ENCODE measurements at places on chromosomes 3 and 15.

DNA sequence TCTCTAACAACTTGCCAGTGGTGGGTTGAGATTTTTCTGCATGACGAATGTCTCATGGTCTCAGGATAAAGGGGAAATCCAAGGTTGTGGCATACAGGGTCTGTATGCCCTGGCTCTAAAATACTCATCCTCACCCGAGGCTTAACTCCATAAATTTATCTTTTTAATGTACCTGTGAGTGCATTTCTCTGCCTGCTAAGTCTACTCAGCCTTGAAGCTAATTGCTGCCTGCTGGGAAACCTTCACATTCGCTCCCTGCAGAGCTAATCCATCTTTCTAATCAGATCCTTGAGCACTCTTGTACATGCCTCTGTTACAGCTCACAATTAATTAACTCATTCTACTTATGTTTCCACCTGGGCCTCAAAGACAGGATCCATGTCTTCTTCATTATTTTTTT is 93.8 kb downstream of the CMSS1 start:
- no peak overlapping the region for H3K4me3 ChIP-seq
- H3K4me1 ChIP-seq, result peaks cover 1% of the 10 kb centered on the region
- DNase-seq, result no peak
- H3K27ac ChIP-seq, result no peak overlapping the region

DNA sequence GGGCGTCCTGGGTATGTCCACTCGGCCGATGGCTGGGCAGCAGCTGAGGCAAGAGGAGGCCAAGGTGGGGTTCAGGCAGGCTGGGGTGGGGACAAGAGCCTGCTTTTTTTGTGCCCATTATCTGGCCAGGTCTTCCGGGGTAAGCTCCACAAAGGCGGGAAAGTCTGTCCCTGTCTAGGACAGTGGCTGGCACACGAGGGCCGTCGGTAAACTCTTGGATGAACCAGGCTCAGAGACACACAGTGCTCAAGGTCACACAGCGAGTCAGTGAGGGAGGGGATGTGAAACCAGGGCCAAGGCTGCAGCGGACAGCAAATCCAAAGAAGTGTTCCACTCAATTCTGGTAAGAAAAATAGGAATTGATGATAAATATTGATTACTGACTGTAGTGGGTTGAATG is 2.9 kb downstream of the DNAJB8 start:
- H3K4me3 ChIP-seq, result no peak overlapping the region
- no peak overlapping the region for H3K27ac ChIP-seq
- peaks cover 3% of the 10 kb centered on the region for H3K27me3 ChIP-seq
- 0 out of 2 replicates have a peak, but pooled peaks cover 2% of the 10 kb centered on the region for H3K4me1 ChIP-seq

GRCh38 chr15:48285329-48286214 is 45.7 kb upstream of the DUT start:
- H3K36me3 ChIP-seq, result no peaks in the 10 kb centered on the region
- no peak overlapping the region for H3K4me3 ChIP-seq
- no peaks in the 10 kb centered on the region for H3K27me3 ChIP-seq
- peaks cover 1% of the 10 kb centered on the region for H3K4me1 ChIP-seq

DNA sequence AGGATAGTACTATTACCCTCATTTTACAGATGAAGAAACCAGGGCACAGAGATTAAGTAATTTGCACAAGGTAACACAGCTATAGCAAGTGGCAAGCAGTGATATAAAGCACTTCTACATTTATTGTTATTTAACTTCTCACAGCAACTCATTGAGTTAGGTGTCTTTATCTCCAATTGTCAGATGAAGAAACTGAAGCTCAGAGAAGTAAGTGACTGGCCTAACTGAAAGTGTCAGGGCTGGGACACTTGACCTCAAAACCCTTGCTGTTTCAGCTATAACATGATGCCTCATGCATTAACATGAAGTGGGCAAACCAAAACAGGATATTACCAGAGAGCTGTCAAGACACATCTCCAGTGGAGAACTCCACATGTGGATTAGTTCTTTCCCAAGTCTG is 65.8 kb upstream of the LEKR1 start:
- H3K4me1 ChIP-seq, result no peaks in the 10 kb centered on the region
- H3K27me3 ChIP-seq, result no peaks in the 10 kb centered on the region
- DNase-seq, result no peak

DNA sequence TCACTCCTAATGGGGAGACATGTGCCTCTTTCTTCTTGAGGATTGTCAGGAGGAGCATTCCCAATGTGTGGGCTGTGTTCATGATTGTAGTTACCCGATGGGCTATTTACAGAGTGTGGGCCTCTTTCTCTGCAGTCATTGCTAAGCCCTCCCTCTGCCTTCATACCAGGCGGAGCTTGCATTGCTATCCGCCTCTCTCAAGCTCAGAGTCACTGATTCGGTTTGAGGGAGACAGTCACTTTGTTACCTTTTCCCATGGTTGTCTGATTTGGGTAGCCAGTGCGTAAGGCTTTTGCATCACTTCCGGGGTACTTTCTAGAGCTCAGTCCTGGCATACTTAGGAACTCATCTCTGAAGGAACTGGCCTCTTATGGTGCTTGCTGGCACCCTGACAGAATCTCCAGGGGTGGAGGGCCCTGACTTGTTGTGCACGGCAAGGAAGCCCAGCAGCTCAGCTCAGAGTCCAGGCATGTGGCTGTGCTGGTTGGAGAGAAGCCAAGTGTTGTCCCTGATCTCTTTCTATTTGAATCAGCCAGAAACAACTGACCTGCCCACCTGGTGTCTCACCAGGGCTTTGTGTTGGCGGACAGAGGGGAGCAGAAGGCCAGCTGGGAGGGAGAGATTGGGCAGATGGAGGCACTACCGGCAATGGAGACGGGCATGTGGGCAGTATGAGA is 79.8 kb downstream of the EPHB1 start:
- DNase-seq, result no peak
- H3K27me3 ChIP-seq, result no peaks in the 10 kb centered on the region
- no peak overlapping the region for H3K4me3 ChIP-seq
- no peaks in the 10 kb centered on the region for H3K4me1 ChIP-seq
- no peaks in the 10 kb centered on the region for H3K36me3 ChIP-seq

DNA sequence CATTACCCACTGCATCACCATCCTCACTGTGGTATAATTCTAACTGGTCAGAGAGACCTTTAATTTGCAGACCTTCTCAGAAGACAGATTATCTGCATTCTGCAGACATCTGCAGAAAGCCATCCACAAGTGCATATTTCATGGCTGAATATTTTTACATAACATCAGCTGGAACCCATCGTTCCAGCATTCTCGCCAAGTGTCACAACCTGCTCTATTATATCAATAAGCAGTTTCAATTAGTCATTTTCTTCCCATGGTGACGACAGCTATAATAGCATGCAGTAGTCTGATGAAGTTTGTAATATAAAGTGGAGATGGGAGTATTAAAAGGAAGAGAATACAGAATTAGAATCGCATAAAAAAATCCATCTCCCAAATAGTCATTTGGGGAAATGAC is 334.7 kb downstream of the FHIT start:
- DNase-seq, result no peak
- H3K27me3 ChIP-seq, result no peaks in the 10 kb centered on the region
- no peaks in the 10 kb centered on the region for H3K36me3 ChIP-seq
- H3K4me3 ChIP-seq, result no peak overlapping the region

DNA sequence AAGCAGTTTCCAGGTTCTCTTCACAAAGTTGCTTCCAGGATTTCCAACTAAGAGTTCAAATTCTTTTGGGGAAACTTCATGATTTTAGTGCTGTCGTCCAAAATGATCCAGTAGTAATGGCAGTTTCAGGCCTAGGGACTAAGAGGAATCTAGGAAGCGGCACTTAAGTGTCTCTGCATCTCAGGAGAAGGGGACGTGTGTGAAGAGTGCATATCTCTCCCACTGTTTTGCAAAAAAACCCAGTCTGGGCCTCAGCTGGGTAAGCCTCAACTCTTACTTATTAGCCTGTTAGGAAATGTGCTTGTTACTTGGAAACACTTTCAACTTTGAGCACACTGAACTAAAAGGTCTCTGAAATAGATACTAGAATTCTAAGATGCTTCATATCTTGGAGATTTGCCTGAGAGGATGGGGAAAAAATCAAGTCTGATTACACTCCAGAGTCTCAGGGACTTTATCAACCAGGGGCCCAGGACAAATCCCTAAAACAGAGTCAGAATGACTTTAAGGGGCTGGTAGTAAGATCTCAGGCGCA is 81.8 kb downstream of the WDR76 start:
- H3K36me3 ChIP-seq, result no peaks in the 10 kb centered on the region
- no peak for DNase-seq
- H3K4me1 ChIP-seq, result no peaks in the 10 kb centered on the region
- H3K27ac ChIP-seq, result no peak overlapping the region

- H3K27me3 ChIP-seq, result no peaks in the 10 kb centered on the region
- no peak overlapping the region for H3K4me3 ChIP-seq
- no peak overlapping the region for H3K27ac ChIP-seq
Observed at GRCh38 chr15:67091980-67092677, 26.7 kb downstream of the SMAD3 start.

DNA sequence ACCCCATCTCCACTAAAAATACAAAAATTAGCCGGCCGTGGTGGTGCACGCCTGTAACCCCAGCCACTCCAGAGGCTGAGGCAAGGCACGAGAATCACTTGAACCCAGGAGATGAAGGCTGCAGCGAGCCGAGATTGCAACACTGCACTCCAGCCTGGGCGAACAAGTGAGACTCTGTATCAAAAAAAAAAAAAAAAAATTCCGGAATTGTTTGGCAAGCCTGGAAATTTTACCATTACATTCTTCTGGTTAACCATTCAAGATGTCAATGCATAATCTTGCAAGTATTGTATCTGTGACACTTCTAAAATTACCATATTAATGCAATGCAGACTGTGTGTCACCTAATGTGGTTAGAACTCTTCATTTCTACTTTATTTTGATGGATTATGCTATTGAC is 67.0 kb downstream of the CSNK1G1 start:
- H3K27me3 ChIP-seq, result no peaks in the 10 kb centered on the region
- H3K4me1 ChIP-seq, result no peaks in the 10 kb centered on the region
- no peak overlapping the region for H3K4me3 ChIP-seq
- DNase-seq, result no peak
- H3K27ac ChIP-seq, result no peak overlapping the region
- no peaks in the 10 kb centered on the region for H3K36me3 ChIP-seq

DNA sequence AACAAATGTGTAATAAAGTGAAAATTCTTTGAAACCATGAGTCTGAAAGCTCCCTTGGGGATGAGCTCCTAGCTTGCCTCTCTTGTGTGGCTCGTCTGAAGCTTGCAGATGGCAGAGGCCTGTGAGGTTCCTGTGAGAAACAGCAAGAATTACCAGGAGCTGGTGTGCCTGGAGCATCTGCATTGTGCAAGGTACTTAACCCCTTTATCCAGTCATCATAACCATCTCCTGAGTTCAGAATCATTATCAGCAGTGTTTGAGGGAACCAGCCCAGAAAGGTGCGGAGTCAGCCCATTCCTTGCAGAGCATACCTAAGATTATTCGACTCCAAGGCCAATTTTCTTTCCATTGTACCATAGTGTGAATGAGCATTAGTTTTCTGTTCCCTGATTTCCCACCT is 51.7 kb upstream of the TRA2B start:
- DNase-seq, result no peak
- no peak overlapping the region for H3K27ac ChIP-seq
- no peaks in the 10 kb centered on the region for H3K36me3 ChIP-seq
- no peaks in the 10 kb centered on the region for H3K4me1 ChIP-seq
- no peaks in the 10 kb centered on the region for H3K27me3 ChIP-seq

DNA sequence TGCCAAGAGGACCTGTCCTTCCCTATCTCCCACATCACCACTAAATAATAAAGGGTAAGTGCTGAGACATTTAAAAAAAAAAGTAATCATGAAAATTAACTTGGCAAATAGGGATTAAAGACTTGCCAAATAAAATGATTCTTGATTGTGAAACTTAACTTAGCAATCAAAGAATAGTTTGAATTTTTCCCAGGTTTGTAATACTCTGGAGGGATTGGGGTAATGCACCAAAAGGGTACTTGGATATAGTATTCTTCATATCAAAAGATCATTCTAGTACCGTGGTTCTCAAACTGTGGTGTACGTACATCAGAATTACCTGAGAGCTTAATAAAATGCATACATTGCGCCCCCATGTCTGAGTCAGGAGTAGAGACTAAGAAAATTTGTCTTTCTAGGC is 28.5 kb downstream of the CALML4 start:
- no peak for DNase-seq
- no peak overlapping the region for H3K4me3 ChIP-seq
- H3K27ac ChIP-seq, result no peak overlapping the region
- no peaks in the 10 kb centered on the region for H3K36me3 ChIP-seq
- no peaks in the 10 kb centered on the region for H3K4me1 ChIP-seq
- H3K27me3 ChIP-seq, result no peaks in the 10 kb centered on the region

DNA sequence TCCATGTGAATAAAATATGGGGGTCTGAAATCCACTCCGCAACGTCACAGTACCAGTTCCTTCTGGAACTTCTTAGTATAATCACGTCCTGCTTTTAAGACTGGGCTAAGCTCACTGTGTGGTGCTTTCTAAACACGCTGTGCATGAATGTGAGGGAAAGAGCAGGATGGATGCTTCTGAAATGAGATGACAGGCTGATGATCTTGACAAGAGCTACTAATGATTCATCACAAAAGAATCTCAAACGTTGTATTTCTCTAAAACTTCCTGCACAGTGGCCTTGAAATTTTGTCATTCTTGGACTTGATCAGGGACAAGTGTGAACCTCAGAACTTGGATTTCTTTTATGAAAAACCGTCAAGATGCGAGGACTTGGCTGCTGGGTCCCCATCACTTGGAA is 221.4 kb downstream of the CADPS start:
- no peak overlapping the region for H3K4me3 ChIP-seq
- DNase-seq, result no peak
- H3K27ac ChIP-seq, result no peak overlapping the region
- H3K27me3 ChIP-seq, result no peaks in the 10 kb centered on the region
- no peaks in the 10 kb centered on the region for H3K4me1 ChIP-seq
- H3K36me3 ChIP-seq, result no peaks in the 10 kb centered on the region

- no peak overlapping the region for H3K27ac ChIP-seq
- H3K4me1 ChIP-seq, result peaks cover 21% of the 10 kb centered on the region
- no peaks in the 10 kb centered on the region for H3K27me3 ChIP-seq
Observed at GRCh38 chr3:32872487-32873382, 54.9 kb downstream of the TRIM71 start.

DNA sequence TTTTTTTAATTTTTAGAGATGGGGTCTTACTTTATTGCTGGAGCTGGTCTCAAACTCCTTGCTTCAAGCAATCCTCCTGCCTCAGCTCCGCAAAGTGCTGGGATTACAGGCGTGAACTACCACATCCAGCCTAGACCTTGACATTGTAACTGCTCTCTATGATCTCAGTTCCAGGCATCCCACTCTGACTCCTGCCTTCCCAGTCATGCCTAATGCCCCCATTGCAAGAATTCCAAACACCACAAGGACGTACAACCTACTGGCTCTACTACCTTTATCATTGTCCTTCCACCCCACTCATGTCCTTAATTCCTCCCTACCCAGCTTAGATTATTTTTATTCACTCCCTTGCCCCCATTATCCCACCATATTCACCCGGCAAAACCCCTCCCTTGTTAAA is 21.6 kb downstream of the NKIRAS1 start:
- no peaks in the 10 kb centered on the region for H3K27me3 ChIP-seq
- no peaks in the 10 kb centered on the region for H3K4me1 ChIP-seq
- no peak overlapping the region for H3K27ac ChIP-seq
- H3K36me3 ChIP-seq, result peaks cover 5% of the 10 kb centered on the region

DNA sequence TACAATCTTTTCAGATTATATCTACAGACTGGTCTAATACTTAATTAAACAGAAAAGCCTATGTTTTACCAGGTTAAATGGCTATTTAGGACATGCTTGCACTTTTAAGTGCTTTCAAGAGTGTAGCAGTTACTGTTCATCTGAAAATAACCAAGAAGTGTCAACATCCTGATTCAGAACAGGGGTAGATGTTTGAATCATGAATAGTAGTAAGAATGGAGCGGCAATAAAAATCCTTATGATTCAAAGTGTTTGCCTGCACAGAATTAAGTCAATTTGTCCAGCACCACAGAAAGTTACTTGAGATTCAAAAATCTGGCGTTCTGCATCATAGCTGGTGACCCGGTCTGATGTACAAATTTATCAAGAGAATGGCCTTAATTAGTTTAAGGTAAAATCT is 48.3 kb downstream of the GREM1 start:
- no peaks in the 10 kb centered on the region for H3K27me3 ChIP-seq
- no peaks in the 10 kb centered on the region for H3K36me3 ChIP-seq
- no peak for DNase-seq
- H3K4me1 ChIP-seq, result no peaks in the 10 kb centered on the region
- H3K4me3 ChIP-seq, result no peak overlapping the region

All from iPS DF 6.9 (cell line).